Subcutaneous preadipocyte (primary cell): ENCODE measurements at places on chromosomes 1 and 21. TPM values are rescaled to one million over a fixed set of nuclear protein-coding genes. Genes with fewer than 3 reads are reported as not detected.

OR6K3 gene
- total RNA-seq, result not detected in 2 replicates

SOX13 gene
- total RNA-seq, result 11.4 and 12.9 TPM in 2 replicates

BTBD8 gene
- total RNA-seq, result 2.9 and 3.5 TPM in 2 replicates

CACHD1 gene
- 4.4 and 6.1 TPM in 2 replicates for total RNA-seq

ACTL8 gene
- total RNA-seq, result 0.20 and 0.37 TPM in 2 replicates

PTGFRN gene
- total RNA-seq, result 32.1 and 40.1 TPM in 2 replicates

LIPI gene
- not detected in 2 replicates for total RNA-seq

TEDDM1 gene
- total RNA-seq, result not detected in 2 replicates

MAGOH gene
- total RNA-seq, result 22.8 and 23.3 TPM in 2 replicates

KIAA0040 gene
- under 0.01 TPM in 2 replicates for total RNA-seq

KMO gene
- under 0.01 TPM in 2 replicates for total RNA-seq

PYHIN1 gene
- total RNA-seq, result 0.20 and 2.6 TPM in 2 replicates

KRTAP19-3 gene
- total RNA-seq, result not detected in 2 replicates

PEX14 gene
- total RNA-seq, result 14.9 and 16.2 TPM in 2 replicates

CLDN14 gene
- not detected in 2 replicates for total RNA-seq

ALX3 gene
- total RNA-seq, result not detected in 2 replicates

S100A7A gene
- not detected in 2 replicates for total RNA-seq

ICOSLG gene
- total RNA-seq, result 0.37 and 0.39 TPM in 2 replicates

CELSR2 gene
- under 0.01 TPM in 2 replicates for total RNA-seq

ADORA3 gene
- 0.37 TPM in 1 of 2 replicates, not detected in the other for total RNA-seq

TCHH gene
- total RNA-seq, result under 0.01 TPM in 2 replicates

IL19 gene
- total RNA-seq, result not detected in 2 replicates

CD1D gene
- 0.37 and 0.39 TPM in 2 replicates for total RNA-seq

ARMH1 gene
- 0.59 and 2.2 TPM in 2 replicates for total RNA-seq

HNRNPR gene
- total RNA-seq, result 65.4 and 90.5 TPM in 2 replicates

CAMSAP2 gene
- 23.9 and 37.3 TPM in 2 replicates for total RNA-seq

AKNAD1 gene
- total RNA-seq, result 0.73 and 1.2 TPM in 2 replicates

GRIK1 gene
- total RNA-seq, result not detected in 2 replicates

ARHGAP29 gene
- 44.8 and 59.2 TPM in 2 replicates for total RNA-seq
